ENCODE measurements at places on chromosomes 1 and 21.
A peak's percentile ranks its signal among the peaks of the same experiment; 100 is the strongest.

DNA sequence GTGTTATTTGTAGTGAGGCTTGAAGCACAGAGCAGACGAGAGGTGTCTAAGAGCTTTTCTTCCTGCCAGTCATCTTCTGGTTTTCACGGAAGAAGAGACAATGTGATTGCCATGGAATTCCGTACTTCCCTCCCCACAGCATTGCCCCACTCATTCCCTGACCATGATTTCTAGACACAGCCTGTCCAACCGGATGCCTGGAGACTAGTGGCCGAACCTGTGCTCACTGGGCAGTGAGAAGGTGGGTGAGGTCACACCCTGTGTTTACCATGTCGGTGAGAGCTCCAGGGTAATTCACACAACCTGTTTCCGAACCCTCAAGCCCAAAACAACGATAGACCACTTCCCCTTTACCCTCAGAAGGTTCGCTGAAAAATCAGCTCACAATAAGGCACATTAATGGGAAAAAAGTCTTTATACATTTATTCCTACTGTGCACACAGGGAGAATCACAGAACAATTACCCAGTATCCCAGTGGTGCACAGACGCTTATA, 271.9 kb upstream of the FMN2 start:
- DNase-seq, result peak; percentile 60

GRCh38 chr1:56477164-56478111, 101.9 kb downstream of the PLPP3 start:
- DNase-seq, result peak; percentile 91

DNA sequence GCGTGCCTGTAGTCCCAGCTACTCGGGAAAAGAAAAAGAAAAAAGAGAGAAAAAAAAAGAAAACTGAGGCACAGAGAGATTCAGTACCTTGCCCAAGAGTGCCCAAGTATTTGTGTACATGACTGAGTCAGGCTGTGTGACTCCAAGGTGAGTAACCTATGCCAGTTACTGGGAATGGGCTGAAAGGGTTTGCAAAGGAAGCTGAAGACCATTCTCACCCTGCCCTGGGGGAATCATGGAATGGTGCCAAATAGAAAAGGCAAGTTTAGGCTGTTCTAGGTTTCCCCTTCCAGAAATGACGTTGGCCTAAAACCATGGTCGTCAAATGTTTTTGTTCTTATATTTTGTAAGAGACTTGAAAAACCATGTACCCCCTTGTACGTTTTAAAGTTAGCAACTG, 37.9 kb upstream of the LRIG2 start:
- no peak for DNase-seq

DNA sequence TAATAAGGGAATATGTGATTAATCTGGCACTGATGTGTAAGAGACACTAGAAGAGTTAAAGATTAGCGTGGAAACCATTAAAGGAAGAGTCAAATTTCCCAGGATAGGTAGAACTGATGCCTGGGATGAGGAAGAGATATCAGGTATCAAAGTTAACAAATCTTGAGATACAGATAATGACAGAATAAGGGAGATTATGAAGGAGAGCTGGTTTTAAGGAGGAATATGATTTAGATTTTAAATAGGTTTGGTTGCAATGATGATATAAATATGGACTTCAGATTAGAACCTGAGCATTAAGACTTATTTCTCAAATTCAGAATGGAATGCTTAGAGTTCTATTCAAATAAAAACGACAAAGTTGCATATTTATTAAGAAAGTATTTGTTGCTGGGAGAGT, 26.2 kb downstream of the MAGI3 start:
- no peak for DNase-seq

GRCh38 chr1:35568975-35569395, 4.1 kb upstream of the TFAP2E start:
- peak; percentile 87 for DNase-seq

- no peak for DNase-seq
These were observed 56.6 kb downstream of the LTN1 start for GRCh38 chr21:28936036-28936435.

DNA sequence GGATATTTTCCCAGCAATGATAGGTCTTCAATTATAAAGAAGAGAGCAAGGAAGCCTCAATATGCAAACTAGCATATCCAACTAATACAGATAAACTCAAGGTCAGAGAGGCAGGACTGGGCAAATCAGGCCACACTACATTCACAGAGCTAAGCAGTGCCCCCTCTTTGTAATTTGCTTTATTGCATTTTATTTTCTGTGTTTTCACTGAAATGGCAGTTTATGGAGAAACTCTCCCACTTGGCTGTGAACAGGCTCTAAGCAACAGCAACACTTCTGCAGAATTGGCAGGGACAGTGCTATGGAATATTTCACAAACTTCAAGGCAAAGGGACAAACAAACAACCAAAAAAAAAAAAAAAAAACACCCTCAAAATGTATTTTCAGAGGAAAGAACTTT, 93.4 kb upstream of the SOD1 start:
- no peak for DNase-seq

- DNase-seq, result no peak
These were observed 3.8 kb downstream of the COLGALT2 start for GRCh38 chr1:184033711-184034167.

DNA sequence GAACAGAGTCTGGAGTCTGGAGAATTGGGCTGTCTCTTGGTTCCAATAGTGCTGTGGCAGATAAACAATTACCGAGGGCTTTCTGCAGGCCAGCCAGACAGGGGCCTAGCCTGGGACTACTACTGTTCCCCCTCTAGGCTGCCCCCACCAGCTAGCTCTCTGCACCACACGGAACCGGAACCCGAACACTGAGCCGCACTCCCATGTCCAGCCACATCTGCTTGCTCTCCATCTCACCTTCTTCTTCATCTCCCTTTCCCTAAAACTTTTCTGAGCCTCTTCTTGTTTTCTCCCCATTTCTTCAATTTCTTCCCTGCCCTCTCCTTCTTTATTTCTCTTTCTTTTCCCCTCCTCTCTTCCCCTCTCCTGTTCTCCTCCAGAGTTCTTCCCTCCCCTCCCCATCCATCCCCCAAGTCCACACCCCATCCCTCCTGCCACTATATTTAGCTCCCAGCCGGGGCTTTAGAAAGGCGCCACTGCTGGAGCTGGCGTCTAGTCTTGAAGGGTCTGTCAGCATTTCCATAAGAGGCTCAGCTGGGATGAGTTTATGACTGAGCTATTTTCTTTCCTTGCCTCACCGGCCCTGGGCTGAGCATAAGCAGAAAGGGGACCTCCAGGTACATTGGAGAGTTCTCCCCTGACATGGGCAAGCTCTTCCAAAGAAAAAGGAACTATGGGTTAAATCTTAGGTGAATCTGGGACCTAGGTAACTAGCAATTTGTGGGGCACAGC, 25.7 kb upstream of the ATP2B4 start:
- DNase-seq, result peak; percentile 79

- no peak for DNase-seq
These were observed 529.5 kb downstream of the KCNT2 start for GRCh38 chr1:196078691-196079090.

- peak; percentile 72 for DNase-seq
These were observed 3.9 kb downstream of the TBX15 start for GRCh38 chr1:118984086-118984721.

DNA sequence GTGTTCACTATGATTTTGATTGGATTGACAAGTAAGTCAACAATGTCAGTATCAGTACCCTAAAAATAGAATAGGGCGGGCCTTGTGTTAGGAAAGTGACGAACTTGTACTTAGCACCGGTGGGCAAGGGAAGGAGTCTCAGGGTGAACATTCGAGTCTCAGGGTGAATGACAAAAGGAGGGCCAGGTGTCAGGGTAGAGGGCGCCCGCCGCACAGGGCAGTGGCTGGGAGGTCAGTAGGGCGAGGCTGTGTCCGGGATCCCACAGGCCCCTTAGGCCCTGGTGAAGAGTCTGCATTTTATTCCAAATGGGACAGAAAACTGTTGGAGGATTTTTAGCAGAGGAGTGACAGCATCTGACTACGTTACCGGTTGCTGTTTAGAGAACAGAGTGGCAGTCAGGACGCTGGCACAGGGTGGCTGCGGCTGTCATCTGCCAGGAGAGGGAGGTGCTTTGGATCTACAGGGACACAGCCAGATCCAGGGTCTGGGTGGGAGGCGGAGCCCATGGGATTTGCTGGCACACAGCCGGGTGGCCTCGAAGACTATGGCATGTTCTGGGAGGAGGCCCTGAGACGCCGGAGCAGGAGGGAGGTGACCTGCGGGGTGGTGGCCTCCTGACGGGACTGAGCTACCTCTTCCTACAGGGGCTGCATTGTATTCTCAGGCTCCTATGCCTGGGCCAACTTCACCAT, 11.0 kb downstream of the AGTRAP start:
- DNase-seq, result peak; percentile 51

Data from islet precursor cell (in vitro differentiated cells).